Heart right ventricle (tissue), 16 donors: ENCODE measurements at places on chromosomes 4 and X. TPM values are rescaled to one million over a fixed set of nuclear protein-coding genes. Genes with fewer than 3 reads are reported as not detected.

DNA sequence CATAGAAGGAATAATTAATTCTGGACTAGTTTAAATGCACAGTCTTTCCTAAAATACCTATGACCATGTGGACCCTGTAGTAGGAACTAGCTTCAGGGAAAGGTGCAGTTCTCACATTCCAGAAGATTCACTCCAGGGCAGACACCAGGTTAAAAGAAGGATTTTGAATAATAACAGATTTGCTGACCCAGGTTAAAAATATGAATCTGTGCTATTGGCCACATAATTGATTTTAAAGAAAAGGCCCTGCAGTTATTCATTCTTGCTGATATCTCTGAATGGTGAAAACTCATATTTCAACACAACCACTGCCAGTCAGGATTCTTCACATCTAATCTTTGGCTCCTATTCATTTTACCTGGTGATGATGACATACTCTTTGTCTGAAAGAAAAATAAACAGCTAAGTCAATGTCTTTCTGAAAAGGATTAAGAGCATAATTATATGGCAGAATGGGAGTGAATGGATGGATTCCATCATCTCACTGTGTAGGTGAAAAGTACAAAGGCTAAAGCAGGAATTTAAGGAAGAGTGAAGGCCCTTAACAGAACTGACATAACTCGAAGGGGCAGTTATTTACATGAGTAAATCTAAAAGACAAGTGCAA, 432.8 kb downstream of the PDGFC start:
- H3K4me1 ChIP-seq = no peaks in the 10 kb centered on the region
- H3K4me3 ChIP-seq = no peak overlapping the region
- no peaks in the 10 kb centered on the region for H3K36me3 ChIP-seq
- no peak overlapping the region for H3K27ac ChIP-seq
- DNase-seq = no peak
- no peaks in the 10 kb centered on the region for H3K27me3 ChIP-seq

DNA sequence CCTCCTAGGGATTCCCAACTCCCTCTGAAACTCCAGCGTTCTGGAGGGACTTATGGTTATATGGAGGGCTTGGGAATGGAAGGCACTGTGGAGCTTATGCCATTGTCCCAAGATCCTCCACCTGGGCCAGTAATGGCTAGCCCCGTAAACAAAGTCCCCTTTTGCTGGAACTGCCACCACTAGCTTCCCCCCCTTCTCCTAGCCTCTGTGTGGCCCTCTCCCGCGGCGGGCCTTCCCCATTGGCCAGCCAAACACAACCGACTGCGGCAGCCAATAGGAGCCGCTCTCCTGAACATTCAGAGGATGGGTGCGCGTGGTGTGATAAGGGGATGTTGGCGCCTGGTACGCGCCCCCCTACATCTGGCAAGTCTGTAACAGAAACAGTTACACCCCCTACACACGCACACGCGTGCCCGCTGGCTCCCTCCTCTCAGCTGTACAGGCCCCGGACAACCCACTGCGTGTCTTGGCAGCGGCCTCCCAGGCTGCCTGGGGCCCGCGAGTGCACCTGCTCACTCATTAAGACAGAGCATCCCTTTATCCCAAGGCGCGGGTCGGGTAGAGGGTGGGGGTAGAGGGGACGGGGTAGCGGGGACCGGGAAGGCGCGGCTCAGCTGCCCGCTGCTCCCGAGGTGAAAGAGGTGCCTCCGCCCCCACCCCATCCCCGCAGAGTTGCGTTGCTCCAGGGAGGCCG, 863 bp upstream of the RAB33A start:
- H3K27me3 ChIP-seq = no peaks in the 10 kb centered on the region
- peaks cover 7% of the 10 kb centered on the region for H3K4me1 ChIP-seq
- peak overlapping the region; percentile 54 for H3K4me3 ChIP-seq
- no peaks in the 10 kb centered on the region for H3K36me3 ChIP-seq
- H3K27ac ChIP-seq = no peak overlapping the region

DNA sequence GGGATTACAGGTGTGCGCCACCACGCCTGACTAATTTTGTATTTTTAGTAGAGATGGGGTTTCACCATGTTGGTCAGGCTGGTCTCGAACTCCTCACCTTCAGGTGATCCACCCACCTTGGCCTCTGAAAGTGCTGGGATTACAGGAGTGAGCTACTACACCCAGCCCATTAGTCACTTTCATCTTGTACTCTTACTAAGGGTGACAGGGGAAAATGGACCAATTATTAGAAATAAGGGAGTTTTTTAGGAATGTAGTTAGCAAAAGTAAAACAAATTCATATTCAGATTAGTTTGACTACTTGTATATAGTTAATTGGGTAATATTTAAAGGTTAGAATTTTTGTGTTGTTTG, 26.1 kb downstream of the SMARCA5 start:
- no peak overlapping the region for H3K27ac ChIP-seq
- no peaks in the 10 kb centered on the region for H3K27me3 ChIP-seq
- H3K4me1 ChIP-seq = no peaks in the 10 kb centered on the region
- H3K36me3 ChIP-seq = peaks cover 100% of the 10 kb centered on the region
- DNase-seq = no peak

The ADH1B gene
- total RNA-seq = 257 TPM

GRCh38 chrX:2679534-2680485, 11.3 kb upstream of the CD99 start:
- no peak overlapping the region for H3K4me3 ChIP-seq
- no peaks in the 10 kb centered on the region for H3K36me3 ChIP-seq
- no peak for DNase-seq

GRCh38 chr4:23276076-23276475, 583.3 kb downstream of the GBA3 start:
- H3K27ac ChIP-seq = no peak overlapping the region
- no peaks in the 10 kb centered on the region for H3K27me3 ChIP-seq
- no peak for DNase-seq

DNA sequence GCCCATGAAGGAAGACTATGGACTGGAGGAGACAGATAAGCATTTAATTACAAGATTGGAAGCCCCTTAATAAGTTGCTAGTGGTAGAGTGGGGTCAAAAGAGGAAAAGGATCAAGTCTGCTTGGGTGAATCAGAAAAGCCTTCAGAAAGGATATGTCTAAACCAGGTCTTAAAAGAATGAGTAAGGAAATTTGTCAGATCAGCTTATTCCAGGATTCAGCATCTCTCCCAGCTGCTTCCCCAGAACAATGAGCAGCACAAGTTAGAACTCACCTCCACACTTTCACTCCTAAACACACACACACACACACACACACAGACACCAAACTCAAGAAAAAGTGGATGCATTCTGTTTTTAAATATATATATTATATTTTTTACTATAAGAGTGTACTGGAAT, 166.5 kb downstream of the CPEB2 start:
- no peaks in the 10 kb centered on the region for H3K36me3 ChIP-seq
- no peak overlapping the region for H3K27ac ChIP-seq
- no peaks in the 10 kb centered on the region for H3K27me3 ChIP-seq
- no peak for DNase-seq
- no peak overlapping the region for H3K4me3 ChIP-seq

The CT55 gene
- not detected for total RNA-seq

DNA sequence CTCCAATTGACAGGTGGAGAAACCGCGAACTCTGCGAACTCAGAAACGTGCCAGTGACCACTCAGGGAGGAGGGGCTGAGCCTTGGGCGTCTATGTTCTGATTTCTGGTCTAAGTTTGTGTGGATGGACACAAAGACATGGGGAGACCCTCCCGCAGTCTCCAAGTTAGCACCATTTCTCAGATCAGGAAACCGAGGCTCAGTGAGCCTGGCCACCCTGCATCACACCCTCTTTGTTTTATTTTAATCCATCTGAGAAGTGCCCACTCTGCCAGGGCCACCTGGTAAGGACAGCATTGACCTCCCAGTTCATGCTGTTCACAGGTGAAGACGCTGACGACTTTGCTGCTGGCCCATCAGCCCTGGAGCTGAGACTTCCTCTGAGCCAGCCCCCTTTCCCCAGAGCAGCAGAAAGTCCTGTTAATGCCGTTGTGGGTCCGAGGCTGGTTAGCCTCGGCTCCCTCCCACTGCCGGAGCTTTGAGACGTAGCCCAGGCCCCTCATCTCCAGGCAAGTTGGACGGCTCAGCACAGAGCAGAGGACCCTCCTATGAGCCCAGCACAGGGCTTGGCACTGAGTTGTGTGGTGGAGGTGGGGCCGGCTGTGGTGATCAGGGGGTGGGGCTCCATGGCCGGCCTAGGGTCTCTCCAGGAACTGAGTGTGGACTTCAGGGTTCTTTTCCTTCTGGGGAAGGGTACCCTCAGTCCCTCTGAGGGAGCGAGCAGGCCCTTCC, 43.7 kb downstream of the PSAPL1 start:
- no peak overlapping the region for H3K27ac ChIP-seq
- H3K4me3 ChIP-seq = no peak overlapping the region
- no peaks in the 10 kb centered on the region for H3K36me3 ChIP-seq
- H3K4me1 ChIP-seq = no peaks in the 10 kb centered on the region
- DNase-seq = no peak
- H3K27me3 ChIP-seq = no peaks in the 10 kb centered on the region

The FHIP1A gene
- total RNA-seq = 12.6 TPM

The WDR17 gene
- total RNA-seq = 0.47 TPM

- H3K36me3 ChIP-seq = no peaks in the 10 kb centered on the region
- peaks cover 53% of the 10 kb centered on the region for H3K4me1 ChIP-seq
- no peak for DNase-seq
- H3K27me3 ChIP-seq = no peaks in the 10 kb centered on the region
- H3K27ac ChIP-seq = no peak overlapping the region
These were observed 31.7 kb downstream of the USP9X start for GRCh38 chrX:41116948-41117347.

DNA sequence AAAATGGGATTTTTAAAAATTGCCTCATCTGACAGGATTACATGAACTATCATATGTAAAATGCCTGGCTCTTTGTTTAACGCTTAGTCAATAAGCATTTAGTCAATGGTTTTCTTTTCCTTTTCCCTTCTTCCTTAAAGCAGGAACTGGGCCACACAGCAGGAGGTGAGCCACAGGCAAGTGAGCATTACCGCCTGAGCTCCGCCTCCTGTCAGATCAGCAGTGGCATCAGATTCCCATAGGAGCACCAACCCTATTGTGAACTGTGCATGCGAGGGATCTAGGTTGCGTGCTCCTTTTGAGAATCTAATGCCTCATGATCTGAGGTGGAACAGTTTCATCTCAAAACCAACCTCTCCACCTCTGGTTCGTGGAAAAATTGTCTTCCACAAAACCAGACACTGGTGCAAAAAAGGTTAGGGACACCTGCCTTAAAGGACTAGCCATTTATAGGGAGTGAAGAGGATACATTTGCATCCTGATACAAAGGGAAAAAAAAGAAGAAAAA, 306.1 kb downstream of the FBXW7 start:
- no peaks in the 10 kb centered on the region for H3K27me3 ChIP-seq
- H3K36me3 ChIP-seq = no peaks in the 10 kb centered on the region
- H3K4me3 ChIP-seq = no peak overlapping the region
- no peaks in the 10 kb centered on the region for H3K4me1 ChIP-seq

- no peaks in the 10 kb centered on the region for H3K4me1 ChIP-seq
- H3K4me3 ChIP-seq = no peak overlapping the region
- H3K27me3 ChIP-seq = no peaks in the 10 kb centered on the region
- no peaks in the 10 kb centered on the region for H3K36me3 ChIP-seq
These were observed 22.8 kb downstream of the NDST4 start for GRCh38 chr4:115090483-115091075.
